ENCODE measurements at places on chromosomes 2 and 18.

DNA sequence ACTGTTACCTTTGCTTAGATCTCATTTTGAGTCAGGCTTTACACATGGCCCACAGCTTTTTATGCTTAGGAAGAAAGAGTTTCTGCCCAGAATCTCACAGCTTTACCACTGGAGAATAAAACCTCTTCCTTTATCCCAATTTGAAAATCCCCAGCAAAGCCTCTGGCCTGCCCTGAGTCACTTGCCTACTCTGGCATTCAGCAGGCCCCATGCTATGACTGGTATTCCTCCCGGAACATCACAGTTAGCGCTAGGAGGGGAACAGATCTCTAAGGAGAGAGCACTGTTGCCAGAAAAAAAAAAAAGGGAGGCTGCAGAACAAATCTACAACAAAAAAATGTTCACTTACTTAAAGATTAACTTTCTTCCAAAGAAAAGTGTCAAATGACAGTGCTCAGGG, 152.9 kb upstream of the DNMT3A start:
- DNase-seq, result no peak

- DNase-seq, result no peak
These were observed 346.1 kb downstream of the CYP26B1 start for GRCh38 chr2:71801556-71801955.

DNA sequence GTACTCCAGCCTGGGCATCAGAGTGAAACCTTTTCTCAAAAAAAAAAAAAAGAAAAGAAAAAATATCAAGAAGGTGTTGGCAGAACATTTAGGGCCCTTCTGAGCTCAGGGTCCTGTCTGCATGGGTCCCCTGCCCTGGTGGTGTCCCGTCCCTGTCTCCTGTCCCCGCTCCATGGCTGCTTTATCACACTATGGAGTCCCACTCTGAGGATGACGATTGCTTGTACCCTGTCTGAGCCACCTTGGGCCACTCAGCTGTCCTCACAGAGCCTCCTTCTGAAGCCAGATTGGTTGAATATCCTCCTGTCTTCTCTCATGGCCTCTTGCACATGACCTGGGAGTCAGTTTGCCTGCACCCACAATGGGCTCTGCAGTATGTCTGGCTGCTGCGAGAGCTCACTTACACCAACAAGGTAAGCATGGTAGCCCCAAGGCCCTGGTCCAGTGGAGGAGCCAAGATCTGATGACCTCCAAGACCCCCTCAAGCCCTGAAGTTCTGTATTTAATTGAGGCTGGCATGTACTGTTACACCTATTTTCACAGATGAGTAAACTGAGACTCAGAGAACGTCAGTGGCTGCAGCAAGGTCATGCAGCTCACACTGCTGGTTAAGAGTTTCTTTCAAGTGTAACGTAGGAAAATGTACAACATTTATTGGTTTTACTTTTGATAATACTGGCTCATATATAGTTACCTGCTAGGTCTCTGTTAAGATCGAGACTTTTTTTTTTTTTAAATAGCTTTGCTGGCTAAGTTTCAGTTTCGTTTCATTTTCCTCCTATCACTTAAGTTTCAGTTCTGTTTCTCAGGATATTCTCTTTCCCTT, 16.9 kb upstream of the ZCCHC2 start:
- no peak for DNase-seq

- DNase-seq, result no peak
These were observed 76.6 kb downstream of the KIAA1328 start for GRCh38 chr18:36905571-36905970.

- DNase-seq, result no peak
These were observed 236.7 kb upstream of the MYT1L start for GRCh38 chr2:2567776-2568175.

- no peak for DNase-seq
These were observed 36.7 kb upstream of the RPE start for GRCh38 chr2:209965723-209966122.

GRCh38 chr2:206045251-206045650, 40.7 kb downstream of the INO80D start:
- no peak for DNase-seq

DNA sequence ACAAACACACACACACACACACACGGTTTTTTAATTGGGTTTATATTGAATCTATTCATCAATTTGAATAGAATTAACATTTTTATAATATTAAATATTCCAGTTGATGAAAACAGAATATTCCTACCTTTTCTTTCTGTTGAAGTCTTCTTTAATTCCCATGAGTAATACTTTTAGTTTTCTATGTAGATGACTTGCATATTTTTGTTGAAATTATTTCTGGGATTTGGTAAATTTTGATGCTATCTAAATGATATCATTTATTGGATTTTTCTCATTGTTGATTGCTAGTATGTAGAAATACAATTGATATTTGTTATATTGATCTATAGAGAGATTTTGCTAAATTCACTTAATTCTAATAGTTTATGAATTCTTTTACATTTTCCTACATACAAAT, 12.8 kb upstream of the TCF7L1 start:
- DNase-seq, result no peak

DNA sequence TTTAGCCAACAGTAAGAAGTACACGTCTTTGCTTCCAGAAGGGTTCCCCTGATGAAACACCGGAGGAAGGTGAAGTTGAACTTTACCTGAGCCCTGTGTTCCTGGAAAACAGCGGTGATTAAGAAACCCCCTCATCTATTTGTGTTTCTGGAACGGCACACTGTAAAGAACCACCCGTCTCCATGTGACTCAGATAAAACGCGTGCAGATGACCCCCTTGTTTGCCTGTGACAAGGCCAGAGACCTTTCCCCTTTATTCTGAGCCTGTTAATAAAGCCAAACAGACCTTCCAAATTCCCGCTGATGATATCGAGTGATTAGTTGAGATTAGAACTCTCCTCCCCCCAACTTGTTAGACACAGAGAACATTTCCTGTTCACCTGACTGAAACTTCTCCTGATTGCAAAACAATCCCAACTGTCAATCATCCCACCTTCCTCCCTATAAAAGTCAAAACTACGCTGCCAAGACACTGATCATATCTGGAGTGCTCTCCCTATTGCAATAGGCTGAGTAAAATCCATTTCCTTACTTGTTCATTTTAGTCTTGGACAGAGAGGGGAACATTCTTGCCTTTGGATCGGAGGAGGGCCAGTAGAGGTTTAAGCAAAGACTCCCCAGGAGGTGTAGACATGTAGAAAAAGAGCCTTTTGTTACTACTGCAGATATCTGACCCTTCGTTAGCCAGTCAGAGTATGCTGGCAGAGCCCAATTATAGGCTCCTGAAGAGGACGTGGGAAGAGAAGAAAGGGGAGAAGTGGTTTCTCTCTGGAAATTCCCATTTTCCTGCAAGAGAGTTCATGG, 914 bp upstream of the IWS1 start:
- no peak for DNase-seq

DNA sequence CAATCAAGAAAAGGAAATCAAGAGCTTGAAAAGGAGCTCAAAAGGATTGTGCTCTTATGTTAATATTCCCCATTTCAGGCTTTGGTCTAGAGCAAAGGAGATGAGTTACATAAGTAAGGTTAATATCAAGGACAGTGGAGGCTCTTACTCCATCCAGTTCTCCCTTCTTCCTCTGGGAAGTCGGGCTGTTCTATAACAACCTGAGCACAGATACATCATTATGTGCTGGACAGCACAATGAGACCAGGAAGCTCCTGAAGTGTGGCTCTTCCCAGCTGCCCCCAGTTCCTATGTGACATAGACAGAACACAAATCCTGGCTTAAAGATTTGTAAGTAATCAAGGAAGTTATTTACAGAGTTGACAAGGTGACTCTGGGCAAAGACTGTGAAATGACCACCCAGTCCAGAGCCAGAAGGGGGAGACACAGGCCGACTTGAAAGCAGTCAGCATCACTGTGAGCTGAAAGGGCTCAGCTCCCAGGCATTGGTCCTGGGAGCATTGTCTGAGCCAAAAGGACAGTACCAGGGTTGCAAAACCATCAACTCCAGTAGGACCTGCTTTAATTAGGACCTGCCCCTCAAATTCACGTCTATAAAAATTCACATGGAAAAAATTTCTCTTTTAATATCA, 917.6 kb upstream of the ACVR2A start:
- DNase-seq, result no peak

DNA sequence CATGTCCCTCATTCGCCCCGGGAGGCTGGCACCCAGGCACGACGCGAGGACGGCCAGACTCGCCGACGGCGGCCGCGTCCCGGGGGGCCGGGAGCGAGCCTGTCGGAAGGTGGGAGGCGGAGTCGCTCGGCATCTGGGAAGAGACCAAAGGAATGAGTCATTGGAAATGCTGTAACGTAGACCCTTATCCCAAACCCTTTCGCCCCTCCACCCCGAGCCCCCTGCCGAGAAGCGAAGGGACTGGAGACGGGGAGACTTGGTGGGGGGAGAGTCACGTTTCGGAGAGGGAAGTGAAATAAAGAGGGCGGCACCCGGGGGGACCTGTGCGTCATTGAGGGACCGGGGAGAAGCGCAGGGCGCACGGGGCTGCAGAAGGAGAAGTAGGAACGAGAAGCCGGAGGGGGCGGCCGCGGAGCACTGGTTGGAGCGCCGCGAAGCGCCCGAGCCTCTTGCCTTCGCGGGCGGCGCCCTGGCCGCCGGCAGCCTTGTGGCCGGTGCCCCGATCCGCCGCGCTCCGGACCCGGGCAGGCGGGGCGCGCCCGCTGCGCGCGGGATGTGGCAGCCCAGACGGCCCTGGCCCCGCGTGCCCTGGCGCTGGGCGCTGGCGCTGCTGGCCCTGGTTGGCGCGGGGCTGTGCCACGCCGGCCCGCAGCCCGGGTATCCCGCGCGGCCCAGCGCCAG, at the start of gene EMILIN2:
EMILIN2 (plus strand) TSS at position 371 of the 681 bp plus-strand sequence; CDS start at position 554, 183 bp downstream.
- DNase-seq, result no peak

- DNase-seq, result no peak
These were observed 787.6 kb upstream of the GCFC2 start for GRCh38 chr2:76498360-76498759.

GRCh38 chr2:231920795-231921194, 5.4 kb downstream of the NPPC start:
- DNase-seq, result no peak

DNA sequence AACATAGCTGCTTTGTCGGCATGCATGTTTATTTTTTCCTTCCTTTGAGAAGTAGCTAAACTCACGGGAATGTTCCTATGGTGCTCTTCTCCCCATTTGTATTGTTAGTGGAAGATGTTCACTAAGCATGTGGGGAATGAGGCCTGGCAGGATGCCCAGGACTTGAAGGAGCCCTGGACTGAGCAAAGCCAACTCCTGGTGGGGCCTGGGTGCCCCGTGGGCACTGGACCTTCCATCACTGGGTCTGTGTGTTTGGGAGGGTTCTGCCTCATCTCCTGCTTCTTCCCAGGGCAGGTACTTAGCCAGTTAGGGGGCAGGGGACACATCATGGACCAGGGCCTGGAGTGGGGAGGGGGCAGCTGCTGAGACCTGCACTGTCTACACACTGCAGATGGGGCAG, 49.3 kb downstream of the ACAA2 start:
- no peak for DNase-seq

DNA sequence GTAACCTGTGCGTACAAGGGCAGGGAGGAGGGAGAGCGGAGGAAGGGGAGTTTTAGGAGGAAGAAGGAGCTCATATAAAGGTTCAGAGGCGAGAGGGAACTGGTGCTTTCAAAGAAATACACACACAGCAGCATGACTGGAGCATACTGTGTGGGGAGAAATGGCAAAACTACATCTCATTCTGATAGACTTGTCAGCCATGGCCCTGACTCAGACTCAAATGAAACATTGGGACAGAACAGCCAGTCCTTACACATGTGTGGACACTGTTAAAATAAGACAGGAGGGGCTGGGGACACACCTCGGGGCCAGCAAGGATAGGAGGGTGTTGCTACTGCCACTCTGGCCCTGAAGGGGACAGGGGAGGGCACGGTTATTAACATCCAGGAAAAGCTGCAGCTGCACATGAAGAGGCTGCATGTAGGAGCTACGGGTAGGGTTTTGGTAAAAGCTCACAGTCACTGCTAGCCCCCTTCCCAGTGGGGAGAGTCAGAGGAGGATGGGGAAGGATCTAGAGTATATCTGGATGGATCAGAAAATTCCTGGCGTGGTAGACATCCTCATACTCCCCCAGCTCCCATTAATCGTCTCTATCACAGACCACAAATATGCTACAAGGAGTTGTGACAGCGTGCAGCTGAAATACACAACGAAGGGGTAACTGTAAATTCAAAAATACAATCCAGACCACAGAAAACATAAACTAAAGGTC, 110.5 kb downstream of the GATA6 start:
- DNase-seq, result no peak

GRCh38 chr2:169010633-169011460, 20.3 kb downstream of the ABCB11 start:
- DNase-seq, result no peak

Measured in NCI-H2107 (cell line).